Stimulated activated CD8-positive, alpha-beta memory T cell treated with anti-CD3 and anti-CD28 coated beads, Interleukin-7, amount 100 ng/mL, for 1 hour (primary cell): ENCODE measurements at places on chromosomes 2 and 18.

GRCh38 chr2:69741575-69742321, at the start of gene ANXA4:
Gene ANXA4 (plus strand): TSS chr2:69742134. CDS start chr2:69781566, 39,432 bp downstream.
- DNase-seq = peak; percentile 14

GRCh38 chr18:58662118-58662517, 9.1 kb upstream of the MALT1 start:
- no peak for DNase-seq

- no peak for DNase-seq
Observed at GRCh38 chr2:33375054-33375453, 101.4 kb upstream of the RASGRP3 start.

DNA sequence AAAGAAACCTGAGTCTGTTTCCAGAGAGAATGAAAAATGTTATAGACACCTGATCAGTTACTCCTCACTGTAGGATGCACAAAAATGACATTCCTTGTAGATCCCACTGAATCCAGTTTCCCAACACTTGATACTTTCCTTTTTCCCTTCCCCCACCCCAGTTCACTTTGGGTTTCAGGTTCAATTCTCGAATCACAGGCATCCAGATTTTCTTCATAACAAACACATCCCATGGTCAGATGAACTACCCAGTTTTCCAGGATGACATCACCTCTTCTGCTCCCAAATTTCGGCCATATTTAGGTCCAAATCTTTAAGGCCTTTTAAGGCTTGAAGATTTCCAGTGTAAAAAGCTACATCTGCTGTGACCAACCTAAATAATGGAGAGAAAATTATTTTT, 51.5 kb downstream of the UGP2 start:
- no peak for DNase-seq

DNA sequence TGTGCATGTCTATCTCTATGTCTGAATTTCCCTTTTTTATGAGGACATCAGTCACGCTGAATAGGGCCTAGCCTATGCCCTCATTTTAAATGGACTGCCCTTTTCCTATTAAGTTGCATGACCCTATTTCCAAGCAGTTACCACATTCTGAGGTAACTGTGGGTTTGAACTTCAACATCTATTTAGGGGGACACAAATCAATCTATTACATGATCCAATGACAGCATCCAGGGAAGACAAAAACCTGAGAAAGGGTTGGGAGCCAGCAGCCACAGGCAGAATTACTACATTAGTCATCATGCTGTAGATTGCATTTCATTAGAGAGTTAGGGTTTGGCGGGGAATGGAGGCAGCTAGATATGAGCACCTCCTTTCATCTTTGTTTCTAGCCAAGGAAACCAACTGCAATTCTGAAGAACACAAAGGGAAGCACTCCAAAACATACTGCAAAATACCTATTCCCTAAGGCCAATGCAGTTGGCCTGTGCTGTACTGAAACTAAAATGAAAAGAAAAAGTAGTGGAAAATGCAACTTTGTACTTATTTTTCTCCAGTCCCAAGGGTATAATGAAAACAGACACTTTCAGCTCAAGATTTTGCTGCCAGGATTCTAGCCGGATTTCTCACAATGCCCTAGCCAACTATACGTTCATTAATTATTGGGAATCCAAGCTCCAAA, 40.4 kb upstream of the C1D start:
- DNase-seq = no peak

DNA sequence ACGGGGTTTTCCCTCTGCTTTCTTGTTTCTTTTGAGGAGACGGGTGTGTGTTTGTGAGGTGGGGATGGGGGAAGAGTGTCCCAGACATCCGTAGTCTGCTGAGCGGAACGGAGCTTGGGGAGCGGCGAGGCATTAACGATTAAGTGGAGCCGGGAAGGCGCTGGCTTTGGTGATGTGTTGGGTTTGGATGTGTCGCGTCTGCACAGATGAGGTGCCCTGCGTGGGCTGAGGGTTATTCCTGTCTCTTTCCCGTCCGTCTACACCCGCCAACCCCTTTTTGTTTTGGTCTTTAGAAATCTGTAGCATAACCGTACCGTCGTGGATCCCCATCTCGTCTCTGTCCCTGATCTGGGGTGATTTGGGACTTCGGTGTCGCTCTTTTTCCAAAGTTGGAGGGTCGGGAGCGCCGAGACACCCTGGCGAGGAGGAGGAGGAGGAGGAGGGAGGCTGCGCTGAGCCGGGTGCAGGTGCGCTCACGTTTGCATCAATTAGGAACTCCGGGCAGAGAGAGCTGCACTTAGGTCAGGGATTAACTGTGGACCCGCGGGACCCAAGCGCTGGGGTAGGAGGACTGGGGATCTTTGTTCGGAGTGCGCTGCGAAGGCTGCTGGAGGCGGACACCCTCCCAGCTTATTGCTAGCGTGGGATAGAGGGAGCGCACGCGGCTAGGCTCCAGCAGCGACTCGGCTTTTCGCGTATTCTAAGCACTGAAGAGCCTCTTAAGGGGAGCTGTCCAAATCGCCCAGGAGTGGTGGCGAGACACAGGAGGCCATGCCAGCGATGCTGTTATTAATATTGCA, 720.3 kb downstream of the DPP10 start:
- DNase-seq = no peak

DNA sequence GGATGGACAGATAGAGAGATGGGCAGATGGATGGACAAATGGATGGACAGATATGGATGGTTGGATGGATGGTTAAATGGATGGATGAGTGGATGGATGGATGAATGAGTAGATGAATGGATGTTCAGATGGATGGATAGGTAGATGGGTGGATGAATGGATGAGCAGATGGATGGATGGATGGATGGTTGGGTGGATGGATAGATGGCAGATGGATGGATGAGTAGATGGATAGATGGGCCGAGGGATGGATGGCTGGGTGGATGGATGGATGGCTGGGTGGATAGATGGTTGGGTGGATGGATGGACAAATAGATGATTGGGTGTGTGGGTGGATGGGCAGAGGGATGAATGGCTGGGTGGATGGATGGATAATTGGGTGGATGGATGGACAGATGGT, 98.9 kb upstream of the OTOS start:
- no peak for DNase-seq

GRCh38 chr2:152718909-152719645, 657 bp downstream of the ARL6IP6 start:
- DNase-seq = no peak

GRCh38 chr2:202608142-202608852, 26.5 kb upstream of the FAM117B start:
- DNase-seq = no peak

DNA sequence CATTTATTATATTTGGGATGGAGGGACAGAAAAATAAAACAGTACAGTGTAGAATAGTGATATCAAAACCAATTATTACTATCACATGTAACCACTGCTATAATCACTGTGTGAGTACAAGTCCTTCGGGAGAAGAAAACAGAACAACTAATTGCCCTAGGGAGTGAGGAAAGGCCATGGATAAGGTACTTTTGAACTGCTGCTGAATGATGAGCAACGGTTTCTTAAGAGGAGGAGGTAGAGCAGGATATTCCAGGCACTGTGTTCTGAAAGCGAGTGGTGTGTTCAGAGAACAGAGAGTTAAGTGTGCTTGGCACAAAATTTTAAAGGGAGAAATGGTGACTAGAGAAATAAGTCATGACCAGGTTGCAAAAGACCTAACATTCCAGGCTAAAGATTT, 134.2 kb downstream of the CALCRL start:
- DNase-seq = no peak

DNA sequence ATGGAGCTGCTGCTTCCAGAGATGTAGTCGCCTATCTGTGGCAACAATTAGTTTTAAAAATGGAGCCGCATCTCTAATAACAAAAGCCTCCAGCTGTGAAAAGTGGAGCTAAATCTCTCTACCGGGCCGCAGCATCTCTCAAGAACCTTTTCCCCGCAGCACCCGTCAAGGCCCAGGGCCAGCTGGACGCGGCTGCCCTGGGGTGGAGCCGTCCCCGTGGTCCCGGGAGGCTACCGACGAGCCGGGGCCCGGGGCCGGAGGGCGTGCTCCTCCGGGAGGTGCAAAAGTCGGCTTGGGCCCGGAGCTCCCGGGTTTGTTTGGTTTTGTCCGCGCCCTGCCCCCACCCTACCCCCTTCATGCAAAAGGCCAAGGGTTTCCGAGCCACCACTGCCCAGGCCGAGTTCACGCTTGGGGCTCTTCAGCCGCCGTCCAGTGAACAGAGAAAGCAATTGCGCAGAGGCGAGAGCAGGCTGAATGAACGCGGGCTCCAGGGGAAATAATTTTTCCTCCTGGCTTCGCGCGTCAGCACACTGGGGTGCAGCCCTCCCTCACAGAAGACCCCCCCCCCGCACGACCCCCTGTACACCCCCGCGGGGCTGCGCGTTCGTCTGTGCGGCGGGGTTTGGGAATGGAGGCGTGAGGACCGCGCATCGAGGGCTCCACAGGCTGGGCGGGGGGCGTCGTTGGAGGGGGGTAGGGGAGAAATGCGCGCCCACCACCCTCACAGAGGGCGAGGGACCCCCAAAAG, 557 bp upstream of the GREB1L start:
- DNase-seq = no peak

DNA sequence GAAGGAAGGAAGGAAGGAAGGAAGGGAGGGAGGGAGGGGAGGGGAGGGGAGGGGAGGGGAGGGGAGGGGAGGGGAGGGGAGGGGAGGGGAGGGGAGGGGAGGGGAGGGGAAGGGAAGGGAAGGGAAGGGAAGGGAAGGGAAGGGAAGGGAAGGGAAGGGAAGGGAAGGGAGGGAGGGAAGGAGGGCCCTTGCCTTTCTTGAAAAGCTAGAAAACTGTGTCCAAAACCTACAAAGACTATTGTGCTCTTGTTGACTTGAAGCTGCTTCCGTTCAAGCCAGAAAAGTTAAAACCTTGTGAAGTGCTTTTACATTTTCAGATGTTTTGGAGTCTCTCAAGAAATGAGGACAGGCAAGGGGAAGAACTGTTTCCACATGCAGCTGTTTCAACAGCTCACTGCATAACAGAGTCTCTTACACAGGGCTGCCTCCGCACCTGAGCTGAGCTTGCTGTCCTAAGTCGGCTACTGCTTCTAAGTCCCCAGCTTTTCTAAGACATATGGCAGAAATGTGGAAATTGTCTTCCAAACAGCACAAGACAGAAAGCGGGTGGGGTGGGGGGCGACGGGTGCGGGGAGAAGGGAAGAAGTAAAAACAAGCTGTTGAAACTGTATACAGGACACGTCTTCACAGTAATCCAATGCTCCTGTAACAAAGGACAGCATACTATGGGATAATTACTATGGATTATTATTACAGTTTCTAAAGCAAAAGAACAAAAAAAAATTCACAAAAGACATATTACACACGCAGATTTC, 46.1 kb downstream of the BCL11A start:
- no peak for DNase-seq

DNA sequence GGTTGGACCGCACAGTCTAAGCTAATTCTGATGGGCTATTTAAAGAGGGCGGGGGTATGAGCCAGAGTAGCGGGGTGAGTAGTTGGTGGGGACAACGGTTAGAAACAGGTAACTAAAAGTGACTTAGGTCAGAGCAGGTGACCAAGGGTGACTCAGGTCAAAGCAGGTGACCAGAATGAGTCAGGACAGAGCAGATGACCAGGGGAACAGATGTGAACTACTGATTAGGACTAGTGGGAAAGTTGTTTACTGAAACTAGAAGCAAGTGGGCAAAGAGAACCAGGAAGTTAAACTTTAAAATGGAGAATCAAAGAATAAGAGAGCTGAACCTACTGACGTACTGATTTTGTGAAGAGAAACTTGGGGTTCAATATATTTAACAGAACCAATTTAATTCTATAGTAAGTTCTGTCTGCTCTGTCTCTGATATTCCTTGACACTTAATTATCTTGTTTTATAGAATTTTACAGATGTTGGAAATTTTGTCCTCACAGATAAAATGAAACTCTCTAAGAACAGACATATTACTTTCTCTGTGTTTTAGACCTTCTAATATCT, 7.8 kb upstream of the LRRTM1 start:
- DNase-seq = no peak
